ENCODE measurements at places on chromosomes 4 and X.

- DNase-seq = no peak
These were observed 48.8 kb downstream of the MCUB start for GRCh38 chr4:109608879-109609278.

DNA sequence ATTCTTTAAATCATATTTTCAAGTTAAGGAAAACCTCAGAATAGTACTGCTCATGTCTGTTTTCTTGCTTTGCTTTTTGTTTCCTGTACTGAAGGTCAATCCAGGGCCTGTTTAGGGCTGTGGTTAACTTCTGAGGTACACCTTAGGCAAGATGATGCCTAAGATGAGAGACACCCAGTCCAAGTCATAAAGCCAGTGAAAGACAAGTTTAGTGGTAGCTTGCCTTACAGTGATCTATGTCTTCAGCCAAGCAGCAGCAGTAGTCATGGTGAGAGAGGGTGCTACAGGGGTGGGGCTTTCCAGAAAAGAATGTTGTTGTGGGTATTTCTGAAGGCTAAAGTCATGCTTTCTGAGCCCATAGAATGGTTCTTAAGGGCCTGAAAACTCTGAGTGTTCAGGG, 173.7 kb downstream of the VSIG4 start:
- peak; percentile 13 for DNase-seq

DNA sequence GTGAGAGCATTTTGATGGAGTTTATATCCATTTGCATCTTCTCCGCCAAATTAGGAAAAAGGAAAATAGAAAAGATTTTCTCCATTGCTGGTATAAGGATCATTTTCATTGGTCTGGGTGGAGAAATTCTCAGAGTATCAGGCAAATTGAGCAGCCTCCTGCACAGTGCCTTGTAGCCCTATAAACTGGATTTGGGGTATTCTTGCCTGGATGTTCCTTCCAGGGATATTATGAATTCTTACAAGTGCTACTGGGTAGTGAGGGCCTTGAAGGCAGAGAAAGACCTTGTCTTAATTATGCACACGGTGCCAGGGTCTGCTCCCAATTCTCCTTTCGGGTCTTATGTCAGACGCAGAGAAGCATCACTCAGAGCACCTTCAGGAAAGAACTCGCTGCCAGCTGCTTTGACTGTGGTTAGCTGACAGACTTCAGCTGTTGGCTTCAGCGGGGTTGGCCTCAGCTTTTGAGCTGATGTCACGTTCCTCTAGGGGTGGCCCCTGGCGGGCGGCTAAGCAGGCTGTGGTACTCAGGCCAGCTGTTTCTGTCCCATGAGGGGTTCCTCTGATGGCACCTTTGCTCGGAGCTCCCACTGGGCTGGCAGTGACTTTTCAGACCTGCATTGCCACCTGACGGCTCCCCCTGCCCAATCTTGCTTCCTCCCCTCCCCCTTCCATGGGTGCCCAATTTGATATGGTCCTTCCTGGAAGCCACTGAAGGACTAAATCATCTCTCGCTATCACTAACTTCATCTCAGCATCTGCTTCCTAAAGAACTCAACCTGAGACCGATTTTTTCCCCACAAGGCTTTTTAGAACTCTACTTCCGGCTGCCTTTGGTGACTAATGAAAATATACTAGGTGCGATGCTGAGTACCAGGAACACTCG, 519.5 kb downstream of the BCOR start:
- peak; percentile 29 for DNase-seq

DNA sequence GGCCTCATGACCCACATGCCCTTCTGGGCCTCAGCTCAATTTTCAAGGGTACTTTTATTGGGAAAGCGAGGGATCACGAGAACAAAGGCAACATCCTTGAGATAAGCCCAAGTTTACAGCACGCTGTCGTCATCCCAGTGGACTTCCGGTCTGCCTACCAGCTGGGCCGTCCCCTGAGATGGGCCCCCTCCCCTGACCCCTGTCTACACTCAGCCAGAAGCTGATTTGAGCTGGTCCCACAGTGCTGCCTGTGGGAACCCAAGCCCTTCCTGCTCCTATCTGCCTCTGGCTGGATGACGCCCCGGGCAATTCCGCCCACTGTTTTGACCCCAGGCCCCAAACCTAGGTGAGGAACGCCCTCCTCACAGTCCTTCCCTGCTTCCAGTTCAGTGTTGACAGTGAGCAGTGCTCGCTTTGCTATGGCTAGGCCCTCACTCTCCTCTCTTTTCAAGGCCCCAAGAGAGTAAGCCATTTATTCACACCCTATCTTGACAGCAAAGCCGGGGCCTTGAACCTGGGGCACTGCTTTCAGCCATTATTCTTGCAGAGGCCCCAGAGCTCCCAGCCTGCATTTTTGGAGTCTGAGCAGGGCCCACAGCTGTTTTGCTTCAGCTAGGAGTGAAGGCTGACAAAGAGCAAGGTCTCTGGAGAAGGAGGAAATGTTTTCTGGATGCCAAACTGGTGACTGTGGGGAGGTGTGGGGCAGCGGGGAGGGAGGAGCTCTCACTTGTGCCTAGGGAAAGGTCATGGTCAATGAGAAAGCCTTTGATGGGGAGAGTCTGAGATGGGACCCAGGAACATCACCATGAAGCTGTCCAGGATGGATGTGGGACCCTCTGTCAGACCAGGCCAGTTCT, 164.6 kb upstream of the BCOR start:
- DNase-seq = no peak

- no peak for DNase-seq
These were observed 66.0 kb downstream of the RELL1 start for GRCh38 chr4:37620176-37620575.

DNA sequence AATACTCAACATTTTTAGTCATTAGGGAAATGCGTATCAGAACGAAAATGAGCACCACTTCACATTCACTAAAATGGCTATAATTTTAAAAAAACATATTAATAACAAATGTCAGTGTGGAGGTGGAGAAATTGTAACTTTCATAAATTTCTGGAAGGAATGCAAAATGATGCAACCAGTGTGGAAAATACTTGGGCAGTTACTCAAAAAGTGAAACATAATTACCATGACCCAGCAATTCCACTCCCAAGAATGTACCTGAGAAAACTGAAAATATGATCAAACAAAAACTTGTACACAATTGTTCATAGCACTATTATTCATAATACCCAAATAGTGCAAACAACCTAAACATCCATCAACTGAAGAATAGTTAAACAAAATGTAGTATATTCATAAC, 76.1 kb upstream of the FAM241A start:
- DNase-seq = no peak

Data from stimulated activated CD8-positive, alpha-beta memory T cell treated with anti-CD3 and anti-CD28 coated beads, Interleukin-7, amount 100 ng/mL, for 48 hours (primary cell).